Prostate gland (tissue), 2 donors: ENCODE measurements at places on chromosomes 6 and 20. TPM values are rescaled to one million over a fixed set of nuclear protein-coding genes. Genes with fewer than 3 reads are reported as not detected.

Gene ERVFRD-1
- not detected for total RNA-seq

Gene OSER1
- 42.7 TPM for total RNA-seq

Gene SNX3
- 93.6 TPM for total RNA-seq

Gene ESR1
- 2.3 TPM for total RNA-seq

Gene KCNK17
- total RNA-seq, result 0.64 TPM

Gene TRIM38
- total RNA-seq, result 12.0 TPM

Gene C6orf58
- total RNA-seq, result not detected

Gene RNF182
- 3.2 TPM for total RNA-seq

Gene F13A1
- 3.5 TPM for total RNA-seq

Gene TGM3
- total RNA-seq, result 0.23 TPM

Gene HEY2
- 1.0 TPM for total RNA-seq

Gene TGM2
- total RNA-seq, result 39.6 TPM

Gene EDN3
- total RNA-seq, result 8.2 TPM

Gene ADGRG6
- total RNA-seq, result 18.0 TPM

Gene KHDC1L
- total RNA-seq, result not detected

Gene C4B
- total RNA-seq, result 137 TPM

Gene NR2E1
- 0.91 TPM for total RNA-seq

Gene COL11A2
- total RNA-seq, result 3.6 TPM

Gene POU3F2
- total RNA-seq, result not detected

Gene CST4
- not detected for total RNA-seq

Gene TCP11
- total RNA-seq, result 33.3 TPM

Gene HLA-DMB
- total RNA-seq, result 7.3 TPM

Gene HLA-DOA
- total RNA-seq, result 7.2 TPM

Gene CDSN
- total RNA-seq, result 0.50 TPM

Gene SFT2D1
- total RNA-seq, result 64.8 TPM

Gene CPNE5
- total RNA-seq, result 3.9 TPM

Gene SAMD10
- total RNA-seq, result 14.7 TPM

Gene GSTA4
- total RNA-seq, result 96.7 TPM

Gene FUT9
- total RNA-seq, result 0.11 TPM

Gene BAG2
- 5.4 TPM for total RNA-seq

Gene COQ3
- total RNA-seq, result 4.0 TPM

Gene TBC1D32
- total RNA-seq, result 10.7 TPM

Gene DEFB124
- not detected for total RNA-seq

Gene PROKR2
- not detected for total RNA-seq

Gene ANKRD66
- not detected for total RNA-seq

Gene C6orf15
- 0.51 TPM for total RNA-seq

Gene TBXT
- not detected for total RNA-seq

Gene LGSN
- not detected for total RNA-seq

Gene INSM1
- total RNA-seq, result 0.82 TPM

Gene PRSS35
- not detected for total RNA-seq

Gene FNDC1
- total RNA-seq, result 0.09 TPM

Gene MAFB
- 49.5 TPM for total RNA-seq

Gene AGPAT4
- 4.2 TPM for total RNA-seq

Gene SAMD5
- 17.0 TPM for total RNA-seq
